Foreskin keratinocyte (primary cell): ENCODE measurements at places on chromosomes 12 and 14. TPM values are rescaled to one million over a fixed set of nuclear protein-coding genes. Genes with fewer than 3 reads are reported as not detected.

GRCh38 chr12:46159309-46159901, 109.4 kb downstream of the SLC38A1 start:
- no peak for DNase-seq

GRCh38 chr12:124532331-124532750, 35.1 kb downstream of the NCOR2 start:
- no peak for DNase-seq

Gene DENND5B
- polyA plus RNA-seq = 2.0 and 2.5 TPM in 2 replicates

DNA sequence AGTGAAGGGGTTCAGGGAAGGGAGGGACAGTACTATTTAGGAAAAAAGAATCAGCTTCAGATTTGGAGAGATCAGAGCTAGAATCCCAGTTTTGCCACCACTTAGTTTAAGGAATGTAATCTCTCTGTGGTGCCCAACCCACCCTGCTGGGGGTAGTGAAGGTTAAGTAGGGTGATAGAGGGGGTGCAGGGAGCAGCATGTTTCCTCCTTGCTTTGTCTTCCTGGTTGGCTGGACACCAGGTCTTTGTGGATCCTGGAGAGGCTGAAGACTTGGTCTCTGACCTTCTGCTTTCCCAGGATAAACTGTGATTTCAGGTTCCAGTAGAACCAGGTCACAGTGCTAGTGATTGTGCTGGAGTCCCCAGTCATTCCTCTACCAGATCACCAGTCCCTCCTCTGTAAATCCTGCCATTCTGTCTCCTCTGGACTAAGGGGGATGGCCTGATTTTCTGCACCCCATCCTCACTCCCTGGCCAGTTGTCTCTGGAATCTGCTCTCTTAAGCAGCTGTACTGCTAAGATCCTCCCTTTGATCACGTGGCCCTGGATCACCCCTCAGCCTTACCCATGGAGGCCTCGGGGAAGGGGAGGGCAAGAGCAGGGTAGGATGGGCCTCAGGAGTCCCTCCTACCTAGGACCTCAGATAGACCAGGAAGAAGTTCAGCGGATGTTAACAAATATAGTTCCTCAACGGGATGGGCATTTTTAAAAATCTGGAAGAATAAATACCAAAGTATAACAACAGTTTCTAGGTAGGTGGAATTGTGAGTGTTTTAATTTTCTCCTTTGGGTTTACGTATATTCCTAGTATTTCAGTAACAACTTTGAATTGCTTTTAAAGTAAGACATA, 3.1 kb downstream of the MAP3K12 start:
- DNase-seq = peak; percentile 48
